ENCODE measurements at places on chromosomes 4 and X.
A peak's percentile ranks its signal among the peaks of the same experiment; 100 is the strongest.

GRCh38 chrX:40380655-40381488, 199.9 kb upstream of the ATP6AP2 start:
- no peak for DNase-seq

DNA sequence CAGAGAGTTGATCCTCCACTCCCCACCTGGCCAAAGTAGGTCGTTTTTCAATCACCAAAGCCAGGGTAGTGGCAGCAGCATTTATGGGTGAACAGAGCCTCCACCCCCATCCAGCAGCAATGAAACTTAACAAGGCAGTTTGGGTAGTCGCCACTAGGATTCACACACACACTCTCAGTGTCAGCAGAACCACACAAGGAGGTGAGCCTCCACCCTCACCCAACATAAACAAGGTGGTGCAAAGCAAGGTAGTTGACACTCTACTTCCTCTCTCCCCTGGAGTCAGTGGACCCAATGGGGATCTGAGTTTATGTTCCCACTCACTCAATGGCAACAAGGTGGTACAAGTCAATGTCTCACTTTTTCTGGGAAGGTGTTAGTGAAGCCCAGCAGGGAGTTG, 50.4 kb upstream of the CCDC149 start:
- DNase-seq: no peak

DNA sequence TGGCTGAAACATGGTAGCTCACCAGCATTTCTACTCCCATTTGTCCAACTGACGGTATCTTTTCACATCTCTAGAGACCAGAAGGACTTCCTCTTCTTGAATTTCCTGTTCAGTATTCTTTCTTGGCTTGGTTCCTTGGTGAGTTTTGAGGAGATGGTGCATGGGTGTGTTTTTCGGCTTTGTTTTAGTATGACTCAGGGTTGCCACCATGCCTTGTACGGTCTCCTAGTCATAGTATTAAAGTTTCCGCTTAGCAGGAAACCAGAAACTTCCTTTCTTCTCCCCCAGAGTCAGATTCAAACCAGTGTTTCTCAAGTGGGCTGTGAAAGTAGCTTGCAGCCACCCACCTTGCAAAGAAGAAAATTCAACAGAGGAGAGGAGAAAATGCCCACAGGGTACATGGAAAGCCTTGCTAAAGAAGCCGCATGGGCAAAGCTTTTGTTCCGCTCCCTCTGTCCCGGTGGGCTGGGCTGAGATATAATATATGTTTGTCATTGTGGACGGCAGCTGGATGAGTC, 5.7 kb downstream of the CD99 start:
- DNase-seq: no peak

DNA sequence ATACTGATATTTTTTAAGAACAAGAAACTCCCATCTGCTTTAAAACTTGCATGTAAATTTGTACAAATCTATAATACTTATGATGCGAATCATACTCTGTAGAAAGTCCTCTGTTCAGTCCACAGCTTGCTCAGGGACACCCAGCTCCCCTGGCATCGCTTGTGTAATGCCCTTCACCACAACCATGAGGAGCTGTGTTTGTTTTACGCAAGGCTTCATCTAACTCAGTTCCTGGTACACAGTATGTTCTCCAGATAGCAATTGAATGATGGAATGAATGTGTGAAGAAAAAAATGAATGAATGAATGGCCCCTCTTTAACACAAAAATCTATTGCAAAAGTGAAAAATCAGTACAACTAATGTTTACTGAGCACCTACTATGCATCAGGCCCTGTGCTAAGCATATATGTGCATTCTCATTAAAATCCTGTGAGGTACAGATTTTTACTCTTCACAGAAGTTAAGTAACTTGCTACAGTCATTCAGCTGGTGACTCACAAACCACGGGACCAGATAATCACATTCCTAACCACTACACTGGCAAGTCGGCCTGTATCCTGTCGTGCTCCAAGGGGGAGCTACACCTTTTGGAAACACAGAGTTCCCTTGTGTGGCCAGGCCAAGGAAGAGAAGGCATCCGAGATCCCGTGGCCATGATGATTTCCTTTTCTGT, 58.7 kb upstream of the KDR start:
- no peak for DNase-seq

- no peak for DNase-seq
These were observed 133.3 kb downstream of the PJA1 start for GRCh38 chrX:69031971-69032391.

DNA sequence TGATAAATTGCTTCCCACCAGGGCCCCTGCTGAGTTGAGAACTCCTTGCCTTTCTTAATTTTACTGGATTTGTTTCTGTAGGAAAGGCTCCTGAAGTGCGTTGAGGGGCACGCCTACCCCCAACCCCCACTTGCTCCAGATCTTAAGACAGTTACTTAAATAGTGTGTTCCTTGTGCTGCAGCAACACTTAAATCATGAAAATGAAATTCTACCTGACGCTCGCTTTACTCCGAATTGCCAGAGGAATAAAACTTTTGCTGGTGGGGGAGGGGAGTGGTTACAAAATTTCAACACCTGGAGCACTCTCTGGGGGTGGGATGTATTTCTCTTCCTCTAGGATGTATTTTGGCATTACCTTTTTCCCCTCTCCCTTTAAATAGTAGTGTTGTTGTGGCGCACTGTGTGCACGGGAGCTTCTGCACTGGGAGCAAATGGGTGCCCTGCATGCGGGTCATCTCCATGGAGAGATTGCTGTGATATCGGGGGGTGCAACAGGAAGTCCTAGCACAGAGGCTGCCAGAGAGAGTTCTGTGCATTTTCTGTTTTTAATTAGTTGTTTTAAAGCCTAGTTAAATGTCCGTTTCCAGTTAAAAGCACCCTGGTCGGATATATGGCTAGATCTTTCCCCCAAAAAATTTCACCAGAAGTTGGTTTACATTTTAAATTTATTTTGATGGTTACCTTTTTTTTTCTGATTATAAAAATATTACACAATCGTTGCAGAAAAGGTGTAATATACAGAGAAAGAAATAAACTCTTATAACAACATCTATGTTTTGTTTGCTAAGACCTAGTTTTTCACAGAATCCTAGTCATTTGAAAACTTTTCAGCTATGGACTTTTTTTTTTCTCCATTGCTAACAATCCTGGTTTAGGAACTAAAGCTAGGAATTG, 207.7 kb downstream of the SOWAHB start:
- DNase-seq: no peak

- no peak for DNase-seq
These were observed 43.0 kb downstream of the UGT2B28 start for GRCh38 chr4:69323284-69323683.

- DNase-seq: no peak
These were observed 9.0 kb upstream of the SLC26A1 start for GRCh38 chr4:1002131-1002630.

- no peak for DNase-seq
These were observed 18.2 kb downstream of the SH3RF1 start for GRCh38 chr4:169252339-169253112.

GRCh38 chrX:107673431-107673830, 45.1 kb downstream of the PRPS1 start:
- DNase-seq: no peak

GRCh38 chrX:39822133-39822748, 275.5 kb downstream of the BCOR start:
- no peak for DNase-seq

DNA sequence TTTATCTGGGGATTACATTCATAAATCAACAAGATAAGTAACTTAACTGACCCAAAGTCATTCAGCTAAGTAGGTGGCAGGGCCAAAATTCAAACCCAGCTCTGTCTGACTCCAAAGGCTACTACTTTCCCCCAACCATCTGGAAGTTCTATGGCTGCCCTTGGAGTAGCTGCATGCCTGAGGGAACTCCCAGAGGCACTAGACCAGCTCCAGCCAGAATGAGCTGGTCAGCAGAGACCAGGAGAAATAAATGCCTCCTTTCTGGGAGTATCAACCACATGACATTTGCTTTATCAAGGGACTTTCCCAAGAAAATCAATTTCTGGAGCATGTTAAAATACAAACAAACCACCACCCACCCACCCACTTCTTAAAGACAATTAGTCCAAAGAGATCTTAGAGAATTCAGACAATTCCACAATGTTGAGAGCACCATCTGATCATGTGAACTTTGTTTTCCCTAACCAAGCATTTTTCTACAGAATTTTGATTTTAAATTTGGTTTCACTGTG, 180.5 kb downstream of the EFHC2 start:
- DNase-seq: no peak

GRCh38 chr4:181475781-181476507, 767.3 kb upstream of the TENM3 start:
- no peak for DNase-seq

DNA sequence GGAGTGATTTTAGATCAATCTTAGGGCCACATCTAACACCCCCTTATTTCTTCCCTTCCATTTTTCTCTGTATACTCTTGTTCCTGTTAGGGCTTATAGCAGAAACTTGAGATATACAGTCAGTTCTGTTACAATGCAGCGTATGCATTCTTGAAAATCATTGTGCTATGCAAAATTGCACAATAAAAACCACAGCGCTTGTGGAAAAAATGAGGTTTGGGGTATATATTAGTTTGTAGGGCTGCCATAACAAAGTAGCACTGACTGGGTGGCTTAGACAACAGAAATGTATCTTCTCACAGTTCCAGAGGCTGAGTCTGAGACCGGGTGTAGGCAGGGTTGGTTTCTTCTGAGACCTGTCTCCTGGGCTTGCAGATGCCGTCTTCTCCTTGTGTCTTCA, 59.0 kb downstream of the WWC2 start:
- DNase-seq: no peak

- DNase-seq: no peak
These were observed 122.4 kb downstream of the PHKA2 start for GRCh38 chrX:18861511-18861910.

DNA sequence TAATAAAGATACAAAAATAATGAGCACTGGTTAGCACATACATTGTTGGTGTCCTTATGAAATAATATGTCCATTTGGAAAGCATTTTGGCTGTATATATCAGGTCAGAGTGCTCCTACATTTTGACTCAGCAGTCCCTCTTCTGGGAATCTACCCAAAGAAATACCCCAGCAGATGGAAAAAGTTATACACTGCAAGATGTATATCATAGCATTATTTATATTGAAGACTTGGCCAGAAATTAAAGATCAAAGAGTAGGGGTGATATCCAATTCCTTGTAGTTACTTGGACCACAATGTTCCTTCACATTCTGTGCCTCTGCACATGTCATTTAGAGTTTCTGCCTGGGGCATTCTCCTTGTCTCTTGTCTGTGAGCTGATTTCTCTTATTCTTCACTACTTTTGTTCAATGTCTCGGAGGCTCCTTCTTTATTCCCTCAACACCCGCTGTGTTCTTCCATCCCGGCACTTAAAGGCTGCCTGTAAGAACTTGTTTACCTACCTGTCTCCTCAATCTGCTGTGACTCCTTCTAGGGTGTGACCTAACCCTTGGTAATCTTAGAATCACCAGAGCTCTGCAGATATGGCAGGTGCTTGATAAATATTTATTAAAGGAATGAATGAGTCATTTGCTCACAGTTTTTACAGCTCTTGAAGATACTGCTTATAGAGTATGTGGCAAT, 3.1 kb upstream of the TSPAN5 start:
- DNase-seq: no peak

DNA sequence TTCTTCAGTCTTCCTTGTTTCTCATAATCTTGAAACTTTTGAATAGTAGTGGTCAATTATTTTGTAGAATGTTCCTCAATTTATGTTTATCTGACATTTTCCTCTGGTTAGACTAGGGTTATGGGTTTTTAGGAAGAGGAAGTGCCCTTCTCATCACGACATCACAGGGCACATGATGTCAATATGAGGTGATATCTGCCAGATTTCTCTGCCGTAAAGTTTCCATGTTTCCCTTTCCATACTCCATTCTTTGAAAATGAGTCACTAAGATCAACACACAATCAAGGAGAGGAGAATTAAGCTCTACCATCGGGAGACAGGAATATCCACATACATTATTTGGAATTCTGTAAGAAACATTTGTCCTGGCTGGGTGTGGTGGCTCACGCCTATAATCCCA, 28.4 kb downstream of the RP2 start:
- no peak for DNase-seq

- no peak for DNase-seq
These were observed 136.6 kb downstream of the VEGFC start for GRCh38 chr4:176656108-176656507.

- peak; percentile 23 for DNase-seq
These were observed 7.3 kb downstream of the SUV39H1 start for GRCh38 chrX:48703642-48704481.

DNA sequence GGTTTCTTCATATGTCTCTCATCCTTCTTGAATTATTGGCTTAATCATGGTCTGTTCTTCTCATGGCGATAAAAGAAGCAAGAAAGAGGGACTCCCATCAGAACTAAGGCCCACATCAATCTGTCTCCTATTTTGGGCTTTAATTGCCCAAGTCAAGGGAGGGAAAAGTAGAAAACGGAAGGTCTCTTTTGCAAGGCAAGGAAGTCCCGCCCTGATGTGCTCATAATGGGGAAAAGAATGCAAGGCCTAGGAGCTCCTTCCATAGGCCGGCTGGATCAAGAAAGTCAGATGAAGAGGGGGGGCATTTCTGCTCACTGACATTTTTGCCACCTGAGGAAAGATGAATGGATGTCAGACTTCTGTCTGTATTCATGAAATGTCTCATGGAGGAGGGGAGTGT, 127.7 kb upstream of the RPS6KA3 start:
- DNase-seq: no peak

DNA sequence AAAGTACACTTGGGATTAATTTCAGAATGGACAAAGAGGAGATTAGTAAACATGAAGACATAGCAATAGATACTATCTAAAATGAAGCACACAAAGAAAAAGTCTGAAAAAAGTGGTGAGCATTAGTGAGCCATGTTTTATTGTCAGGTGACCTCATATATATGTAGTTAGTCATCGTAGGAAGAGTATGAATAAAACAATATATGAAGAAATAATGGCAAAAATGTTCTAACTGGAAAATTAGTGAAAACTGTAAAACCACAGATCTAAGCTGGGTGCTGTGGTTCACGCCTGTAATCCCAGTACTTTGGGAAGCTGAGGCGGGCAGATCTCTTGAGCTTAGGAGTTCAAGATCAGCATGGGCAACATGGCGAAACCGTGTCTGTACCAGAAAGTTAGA, 67.9 kb downstream of the RBPJ start:
- no peak for DNase-seq

GRCh38 chrX:136585262-136585661, 53.2 kb downstream of the VGLL1 start:
- no peak for DNase-seq

GRCh38 chr4:72895408-72895807, 174.1 kb downstream of the COX18 start:
- DNase-seq: no peak

GRCh38 chr4:173415885-173416653, 17.2 kb upstream of the SCRG1 start:
- no peak for DNase-seq

GRCh38 chr4:65050786-65051185, 619.5 kb downstream of the EPHA5 start:
- no peak for DNase-seq

DNA sequence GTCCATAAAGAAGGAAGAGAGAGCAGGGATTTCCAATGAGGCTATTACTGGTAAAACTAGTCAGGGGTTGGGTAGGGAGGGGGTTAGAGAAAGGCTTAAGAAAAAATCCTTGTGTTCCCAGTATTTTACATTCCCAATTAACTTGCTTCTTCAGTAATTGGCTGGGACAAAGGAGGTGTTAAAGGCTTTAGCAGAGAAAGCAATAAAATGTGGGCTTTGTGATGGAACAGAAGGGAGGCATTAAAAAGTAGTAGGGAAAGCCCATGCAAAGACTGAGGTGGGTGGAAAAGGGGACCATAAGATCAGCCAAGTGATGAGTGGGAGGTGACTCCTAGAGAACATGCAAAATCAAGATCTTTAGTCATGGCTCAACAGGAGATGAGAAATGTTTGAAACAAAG, 1467.2 kb downstream of the RPA4 start:
- no peak for DNase-seq

All from anterior cingulate cortex (tissue), 58 donors.